HT-29 (cell line): ENCODE measurements at places on chromosomes 1 and 21.

DNA sequence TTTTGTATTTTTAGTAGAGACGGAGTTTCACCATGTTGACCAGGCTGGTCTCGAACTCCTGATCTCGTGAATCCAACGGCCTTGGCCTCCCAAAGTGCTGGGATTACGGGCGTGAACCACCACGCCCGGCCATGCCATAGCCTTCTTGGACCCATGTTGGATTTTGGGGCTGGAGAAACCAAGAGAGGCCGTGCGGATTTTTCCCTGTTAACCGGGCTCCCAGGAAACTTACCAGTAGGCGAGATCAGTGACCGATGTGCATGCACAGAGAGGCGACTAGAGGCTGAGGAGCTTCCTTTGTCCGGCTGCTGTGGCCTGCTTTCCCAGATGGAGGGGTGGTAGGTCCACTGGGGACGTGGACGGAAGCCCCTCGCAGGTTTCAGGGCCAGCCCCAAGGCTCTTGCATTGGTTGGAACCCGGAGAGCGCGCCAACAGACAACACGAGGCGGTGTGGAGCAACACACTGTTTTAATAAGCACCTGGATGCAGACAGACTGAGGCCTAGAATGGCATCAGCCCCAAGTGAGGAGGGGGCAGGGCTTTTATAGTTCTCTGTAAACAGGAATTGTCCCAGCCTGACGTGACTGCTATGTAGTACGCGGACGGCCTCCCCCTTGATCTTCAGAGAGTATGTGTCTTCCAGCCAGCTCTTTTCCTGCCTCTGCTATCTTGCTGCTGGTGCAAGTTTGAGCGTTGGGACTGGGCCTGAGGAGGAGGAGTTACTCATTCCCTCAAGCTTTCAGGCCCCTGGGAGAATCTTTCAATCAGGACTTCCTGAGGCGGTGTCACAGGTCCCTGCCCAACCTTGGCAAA lies at the start of gene ERVH48-1:
Gene ERVH48-1, minus strand, starts transcription at position 517 of the 813 bp plus-strand sequence. CDS start 6,624 bp downstream, outside the sequence.
- DNase-seq = no peak

DNA sequence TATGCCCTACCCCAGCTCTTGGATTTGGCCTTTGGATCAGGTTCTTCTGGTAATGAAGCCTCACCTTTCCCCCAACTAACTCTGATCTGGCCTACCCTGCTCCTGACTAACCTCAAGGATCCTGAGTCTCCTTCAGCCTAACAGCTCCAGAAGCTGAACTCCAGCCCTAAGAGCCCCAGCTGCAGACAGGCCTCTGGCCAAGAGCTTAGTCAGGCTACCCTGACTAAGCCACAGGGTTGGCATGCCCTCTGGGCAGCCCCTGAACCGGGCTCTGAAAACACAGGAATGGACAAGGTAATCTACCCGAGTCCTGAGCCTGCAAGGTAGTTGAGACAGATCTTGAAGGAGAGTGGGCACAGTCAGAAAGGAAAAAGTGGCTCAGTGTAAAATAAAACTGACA lies 29.4 kb downstream of the COA7 start:
- no peak for DNase-seq

- no peak for DNase-seq
These were observed 158.7 kb upstream of the IRF2BP2 start for GRCh38 chr1:234768569-234769283.

DNA sequence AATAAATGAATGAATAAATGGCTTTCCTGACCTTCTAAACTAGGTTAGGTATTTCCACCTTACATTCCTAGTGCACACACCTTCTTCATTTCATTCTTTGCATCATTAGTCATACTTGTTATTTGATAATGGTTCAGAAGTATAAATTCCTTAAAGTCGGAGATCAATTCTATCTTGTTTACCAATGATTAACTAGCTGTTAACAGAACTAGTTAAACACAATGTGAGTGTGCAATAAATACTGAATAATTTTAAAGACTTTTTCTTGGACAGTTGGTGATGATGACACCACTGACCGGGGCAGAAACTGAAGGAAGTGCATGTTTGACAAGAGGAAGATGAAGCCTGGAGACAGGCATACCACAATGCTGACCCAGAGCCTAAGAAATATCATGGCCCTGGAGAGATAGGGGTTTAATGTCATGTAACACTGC lies 207.1 kb upstream of the DEPDC1 start:
- peak; percentile 37 for DNase-seq

DNA sequence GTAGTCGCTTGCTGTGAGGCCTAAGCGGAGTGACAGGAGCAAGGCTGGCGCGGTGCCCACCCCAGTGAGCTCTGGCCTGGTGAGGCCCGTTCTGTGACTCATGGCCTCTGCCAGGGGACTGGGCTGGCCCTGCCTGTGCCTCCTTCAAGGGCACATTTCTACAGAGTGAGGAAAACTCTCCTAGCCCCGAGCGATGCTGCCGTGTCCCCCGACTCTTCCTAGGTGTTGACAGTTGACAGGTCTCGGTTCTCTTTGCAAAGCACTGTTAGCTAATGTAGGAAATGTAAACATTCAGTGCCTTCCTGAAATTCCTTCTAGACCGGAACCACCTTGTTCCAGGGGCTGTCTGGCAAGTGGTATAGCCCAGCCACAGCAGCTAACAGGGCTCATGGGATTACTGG lies 43.9 kb downstream of the ABCG1 start:
- DNase-seq = peak; percentile 22

DNA sequence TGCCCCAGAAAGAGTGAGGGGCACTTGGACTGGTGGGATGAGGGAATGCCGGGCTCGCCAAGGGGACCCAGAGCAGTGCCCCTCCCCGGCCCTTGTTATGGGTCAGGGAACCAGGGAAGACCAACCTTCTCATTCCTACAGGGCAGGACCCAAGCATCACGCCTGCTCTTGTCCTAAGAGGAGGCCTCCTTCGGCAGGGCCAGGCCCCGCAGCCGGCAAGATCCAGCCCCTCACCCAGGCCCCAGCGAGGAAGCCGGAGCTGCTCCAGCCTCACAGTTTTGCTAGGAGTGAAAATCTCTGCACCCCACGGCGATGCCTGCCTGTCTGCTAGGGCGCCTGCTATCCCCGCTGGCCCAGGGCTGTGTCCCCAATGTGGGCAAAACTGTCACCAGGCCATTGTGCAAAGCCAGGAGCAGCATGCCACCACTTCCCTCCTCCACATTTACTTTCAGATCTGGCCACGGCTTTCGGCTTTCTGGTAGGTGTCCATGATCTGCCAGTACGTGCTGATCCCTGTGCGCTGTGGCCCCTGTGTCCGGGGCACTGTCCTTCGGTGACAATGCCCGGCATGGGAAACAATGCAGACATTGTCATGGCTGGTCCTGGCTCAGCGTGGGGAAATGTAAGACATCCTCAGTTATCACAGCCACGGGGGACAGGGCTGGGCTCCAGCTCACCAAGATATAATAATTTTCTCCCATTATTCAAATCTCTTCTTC lies 9.6 kb downstream of the ACTRT2 start:
- no peak for DNase-seq

- no peak for DNase-seq
These were observed 354.8 kb upstream of the BRINP3 start for GRCh38 chr1:190832511-190832910.

DNA sequence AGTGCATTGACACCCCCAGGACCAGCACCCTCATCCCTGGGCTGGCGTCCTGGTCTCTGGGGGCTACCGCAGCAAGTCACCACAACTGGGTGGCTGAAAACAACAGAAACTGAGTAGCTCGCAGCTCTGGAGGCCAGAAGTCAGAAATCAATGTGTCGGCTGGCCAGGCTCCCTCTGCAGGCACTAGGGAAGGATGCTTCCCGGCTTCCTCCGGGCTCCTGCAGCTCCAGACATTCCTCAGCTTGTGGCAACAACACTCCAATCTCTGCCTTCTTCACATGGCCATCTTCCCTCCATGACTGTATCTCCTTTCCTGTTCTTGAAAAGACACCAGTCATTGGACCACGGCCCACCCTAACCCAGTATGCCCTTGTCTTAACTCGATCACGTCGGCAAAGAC lies 224.2 kb downstream of the NPHP4 start:
- DNase-seq = no peak

- DNase-seq = no peak
These were observed 330.7 kb downstream of the SMYD3 start for GRCh38 chr1:246176126-246177024.

DNA sequence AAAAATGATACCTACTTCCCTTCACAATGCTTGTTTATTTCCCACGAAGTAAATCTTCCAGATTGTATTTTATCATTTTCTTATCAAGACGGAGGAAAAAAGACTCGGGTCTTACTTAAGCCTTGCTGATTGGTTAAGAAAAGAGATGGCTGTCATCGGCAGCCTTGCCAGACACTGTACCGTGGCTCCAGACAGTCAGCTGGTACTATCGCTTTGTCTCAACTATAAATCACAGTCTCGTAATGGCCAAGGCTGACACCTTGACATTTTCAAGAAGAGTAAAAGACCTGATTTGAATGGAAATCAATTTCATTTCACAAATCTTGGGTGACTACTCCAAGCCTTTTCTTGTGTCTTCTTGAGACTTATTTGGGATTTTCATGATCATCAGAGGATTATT lies 868.0 kb downstream of the USP25 start:
- DNase-seq = no peak

- DNase-seq = no peak
These were observed 53.8 kb upstream of the SYT14 start for GRCh38 chr1:209884249-209884648.

DNA sequence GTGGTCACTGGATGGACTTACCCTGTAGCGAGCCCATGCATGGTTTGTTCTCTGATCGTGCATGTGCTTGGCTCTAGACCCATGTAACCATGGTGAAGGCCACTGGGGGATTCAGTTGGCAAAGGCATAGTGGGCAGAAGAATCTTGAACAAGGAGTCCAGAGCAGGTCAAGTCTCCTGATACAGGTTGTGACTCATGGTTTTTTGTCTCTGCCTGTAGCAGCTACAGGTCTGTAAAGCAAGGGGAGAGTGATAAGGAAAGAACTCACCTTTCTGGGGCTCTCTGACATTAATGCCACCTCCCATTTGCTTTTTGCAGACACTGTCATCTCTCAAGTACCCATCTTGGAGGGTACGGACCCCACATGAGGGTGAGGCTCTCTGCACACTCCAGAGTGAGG lies 153.4 kb upstream of the CAMK1G start:
- no peak for DNase-seq

GRCh38 chr21:46135782-46136395 lies 19.5 kb downstream of the FTCD start:
- DNase-seq = no peak

DNA sequence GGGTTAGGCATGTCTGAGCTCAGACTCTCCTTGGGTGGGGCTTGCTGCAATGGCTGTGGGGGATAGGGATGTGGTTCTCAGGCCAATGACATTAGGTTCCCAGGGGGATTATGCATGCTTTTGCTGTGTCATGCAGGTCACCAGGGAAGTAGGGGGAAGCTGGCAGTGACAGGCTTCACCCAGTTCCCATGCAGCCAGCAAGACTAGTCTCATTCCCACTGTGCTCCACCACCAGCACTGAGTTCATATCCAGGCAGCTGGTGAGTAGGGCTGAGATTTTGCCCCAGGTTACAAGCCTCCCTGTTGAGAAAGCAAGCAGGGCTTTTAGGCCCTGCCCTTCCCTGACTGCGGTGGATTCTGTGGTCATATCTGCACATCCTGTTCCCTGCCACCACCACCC lies 32.1 kb upstream of the PLA2G5 start:
- DNase-seq = no peak

DNA sequence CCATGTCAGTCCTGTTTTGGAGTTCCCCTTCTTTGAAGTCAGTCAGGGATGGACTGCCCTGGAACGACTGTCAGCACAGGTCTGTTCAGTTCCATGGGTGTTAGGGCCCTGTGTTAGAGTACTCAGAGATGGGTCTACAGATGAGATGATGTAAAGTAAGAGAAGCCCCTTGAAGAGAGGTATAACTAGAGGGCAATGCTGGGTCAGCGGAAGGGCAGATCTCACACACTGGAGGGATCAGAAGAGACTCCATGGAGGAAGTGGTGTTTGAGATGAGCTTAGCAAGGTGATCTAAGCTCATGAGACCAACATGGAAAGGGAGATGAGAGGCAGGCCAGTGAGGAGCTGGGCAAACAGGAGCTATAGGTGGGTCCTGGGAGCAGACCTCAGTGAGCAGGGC lies 7.6 kb downstream of the PPFIA4 start:
- DNase-seq = no peak

GRCh38 chr1:245578771-245579170 lies 424.0 kb downstream of the KIF26B start:
- DNase-seq = no peak

GRCh38 chr1:2486041-2486440 lies 10.0 kb downstream of the PLCH2 start:
- DNase-seq = no peak

DNA sequence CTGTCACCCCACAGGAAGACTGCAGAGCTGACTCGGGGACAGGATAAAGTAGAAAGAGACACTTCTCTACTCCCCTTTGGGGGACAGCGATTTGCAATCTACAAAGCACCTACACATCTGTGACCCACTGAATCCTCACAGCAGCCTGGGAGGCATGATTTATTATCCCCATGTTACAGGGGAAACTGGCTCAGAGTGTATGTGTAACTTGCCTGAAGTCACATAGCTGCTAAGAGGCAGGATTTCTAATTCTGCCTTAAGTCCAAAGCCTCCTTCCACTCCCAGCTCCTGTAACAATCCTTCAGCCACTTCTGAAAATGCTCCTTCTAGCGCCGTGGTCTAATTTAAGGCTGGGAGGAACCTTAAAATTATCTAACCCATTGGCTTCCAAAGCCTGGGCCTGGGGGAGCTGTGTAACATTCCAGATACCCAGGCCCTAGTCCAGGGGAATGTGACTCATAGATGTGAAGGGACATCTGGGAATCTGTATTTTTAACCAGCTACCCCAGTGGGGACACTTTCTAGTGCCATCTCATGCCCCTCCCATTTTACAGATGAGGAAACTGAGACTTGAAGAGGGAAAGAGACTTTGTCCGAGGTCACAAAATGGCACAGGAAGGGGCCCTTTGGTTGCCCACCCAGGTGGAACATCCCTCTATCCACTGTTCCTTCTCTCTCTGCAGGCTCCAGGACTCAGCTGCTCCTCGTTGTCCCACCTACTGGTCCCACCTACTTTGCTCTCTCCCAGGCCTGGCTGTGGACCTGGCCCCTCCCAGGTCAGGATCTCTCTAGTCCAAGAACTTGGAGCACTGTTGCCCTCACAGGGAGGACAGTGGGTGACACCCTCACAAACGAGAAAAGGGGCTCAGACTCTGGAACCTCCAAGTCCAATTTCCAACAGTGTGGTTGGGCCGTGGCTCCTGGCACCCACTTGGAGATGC lies 48.9 kb downstream of the AHDC1 start:
- DNase-seq = no peak

- no peak for DNase-seq
These were observed 2.7 kb upstream of the NPHP4 start for GRCh38 chr1:5994713-5995621.

DNA sequence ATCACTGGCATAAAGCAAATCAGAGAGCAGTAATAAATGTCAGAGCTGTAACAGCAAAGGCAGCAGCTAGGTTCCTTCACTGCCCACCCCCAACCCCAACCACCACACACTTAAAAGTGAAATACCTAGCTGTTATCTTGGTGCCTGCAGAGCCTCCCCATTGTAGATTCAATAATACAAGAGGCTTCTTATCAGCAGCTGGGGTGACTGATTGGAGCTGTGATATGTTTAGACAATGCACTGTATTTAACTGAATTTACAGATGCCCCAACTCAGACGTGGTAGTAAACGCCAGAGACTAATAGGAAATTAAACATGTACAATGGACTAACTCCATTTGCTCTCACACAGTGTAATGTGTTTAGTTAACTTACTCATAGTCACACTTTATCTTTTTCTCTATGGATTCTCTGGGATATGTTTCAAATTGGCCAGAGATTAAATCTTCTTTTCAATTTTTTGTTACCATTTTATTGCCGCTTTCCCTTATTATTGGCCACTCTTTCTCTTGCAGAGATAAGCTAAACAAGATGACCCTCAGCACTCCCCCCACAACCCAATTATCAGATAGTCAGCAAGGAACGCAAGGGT lies 117.1 kb downstream of the ESRRG start:
- no peak for DNase-seq

- peak; percentile 75 for DNase-seq
These were observed 7.3 kb upstream of the AMIGO1 start for GRCh38 chr1:109516872-109517271.
